ENCODE measurements at places on chromosomes 2 and 18.
A peak's percentile ranks its signal among the peaks of the same experiment; 100 is the strongest.

GRCh38 chr2:233051241-233052149 lies 8.6 kb upstream of the INPP5D start:
- DNase-seq = no peak

- DNase-seq = no peak
These were observed 183.7 kb downstream of the GFPT1 start for GRCh38 chr2:69203166-69203985.

DNA sequence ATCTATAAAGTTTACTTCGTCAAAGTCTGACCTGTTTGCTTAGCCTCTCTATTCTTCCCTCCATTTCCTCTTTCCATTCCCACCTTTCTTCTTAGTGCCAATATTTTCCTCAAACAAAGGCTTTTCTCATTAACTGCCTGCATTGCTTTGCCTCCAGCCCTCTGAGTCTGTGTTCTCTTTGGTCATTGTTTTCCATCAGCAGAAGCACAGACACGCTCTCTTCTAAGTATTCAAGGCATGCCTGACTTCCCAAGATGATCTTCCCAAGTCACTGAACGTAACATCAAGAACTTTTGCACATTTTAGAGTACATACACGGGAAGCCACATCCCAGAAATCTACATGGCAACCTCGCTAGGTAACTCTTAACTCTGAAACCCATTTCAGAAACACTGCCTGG lies 32.6 kb upstream of the ANXA4 start:
- DNase-seq = no peak

GRCh38 chr18:42510540-42510939 lies 555.5 kb downstream of the PIK3C3 start:
- DNase-seq = no peak

GRCh38 chr2:71460595-71461303 lies 7.4 kb downstream of the DYSF start:
- peak; percentile 74 for DNase-seq

DNA sequence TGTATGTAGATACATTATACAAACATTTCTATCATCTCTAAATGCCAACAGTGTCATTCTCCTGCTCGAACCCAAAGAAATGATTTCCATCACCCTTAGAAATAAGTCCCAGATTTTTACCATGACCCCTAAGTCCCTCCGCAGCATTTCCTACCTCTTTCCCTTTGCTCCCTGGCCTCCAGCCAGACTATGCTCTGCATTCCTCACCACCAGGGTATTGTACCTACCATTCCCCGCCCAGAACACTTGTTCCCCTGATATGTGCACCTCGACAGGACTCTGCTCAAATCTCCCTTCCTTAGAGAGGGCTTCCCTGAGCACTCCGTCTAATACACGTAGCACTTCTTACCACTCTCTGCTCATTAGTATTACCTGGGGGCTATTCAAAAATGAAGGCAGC lies 630.2 kb downstream of the ARHGAP15 start:
- DNase-seq = no peak
